ENCODE measurements at places on chromosomes 11 and 22.

- no peak for DNase-seq
Measured at GRCh38 chr11:9203691-9204311, 61.3 kb downstream of the DENND5A start.

- DNase-seq: peak; percentile 52
Measured at GRCh38 chr22:32788904-32789624, 12.4 kb upstream of the TIMP3 start.

GRCh38 chr11:94768602-94769541 lies 716 bp downstream of the AMOTL1 start:
- DNase-seq: no peak

- DNase-seq: peak; percentile 53
Measured at GRCh38 chr11:95154514-95154913, 64.9 kb downstream of the ENDOD1 start.

DNA sequence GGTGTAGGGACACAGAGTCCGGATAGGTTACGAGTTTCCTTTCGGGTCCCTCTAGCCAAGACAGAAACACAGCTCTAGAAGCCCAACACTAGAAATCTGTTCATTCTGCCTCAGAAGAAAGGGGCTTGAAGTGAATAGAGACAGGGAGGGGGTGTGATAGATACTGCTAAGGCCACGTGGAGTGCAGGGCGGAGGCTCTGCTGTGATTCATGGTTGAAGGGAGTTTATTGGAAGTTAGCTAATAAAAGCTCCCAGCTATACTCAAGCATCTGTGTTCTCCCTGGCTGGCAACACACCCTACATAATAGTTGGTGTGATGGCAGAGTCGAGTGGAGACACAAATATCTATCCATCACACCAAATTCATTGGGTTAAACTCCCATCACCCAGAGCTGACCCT lies 337.4 kb downstream of the CADM1 start:
- DNase-seq: no peak

GRCh38 chr11:43316451-43316850 lies 4.7 kb downstream of the API5 start:
- no peak for DNase-seq

DNA sequence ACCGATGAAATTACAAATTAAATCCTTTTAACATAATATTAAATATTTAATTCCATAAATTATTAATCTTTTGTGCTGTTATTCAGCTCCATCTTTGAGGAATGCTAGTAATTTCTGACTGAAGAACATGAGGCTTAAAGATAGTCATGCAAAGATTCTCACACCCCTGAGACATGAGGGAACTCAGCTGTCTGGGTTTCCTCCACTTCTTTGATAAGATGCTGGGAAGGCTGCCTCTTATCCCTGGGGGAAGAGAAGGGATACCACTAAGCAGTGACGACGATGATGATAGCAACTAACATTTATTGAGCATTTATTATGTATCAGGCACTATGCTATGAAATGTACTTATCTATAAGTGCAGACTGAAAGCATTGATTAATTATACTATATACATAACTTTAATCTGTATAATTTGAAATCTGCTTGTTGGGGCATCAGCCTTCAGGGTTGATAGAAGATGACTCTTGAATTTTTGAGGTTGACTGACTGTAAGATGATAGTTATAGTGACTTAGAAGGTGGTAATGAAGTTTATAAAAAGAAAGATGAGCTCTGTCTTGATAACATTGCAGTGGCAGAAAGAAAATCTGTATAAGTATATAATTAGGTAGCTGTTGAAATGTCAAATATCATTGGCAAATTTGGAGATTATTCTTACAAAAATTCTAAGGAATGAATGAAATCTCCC lies 78.4 kb downstream of the SIK2 start:
- DNase-seq: no peak

- no peak for DNase-seq
Measured at GRCh38 chr11:45885274-45885920, at the start of gene MAPK8IP1. Gene MAPK8IP1 (plus strand): TSS chr11:45885651. CDS start chr11:45885821, 170 bp downstream.

GRCh38 chr22:33240888-33241475 lies 182.8 kb upstream of the SYN3 start:
- DNase-seq: no peak

GRCh38 chr11:64058494-64058893 lies 22.8 kb downstream of the FLRT1 start:
- no peak for DNase-seq

GRCh38 chr22:31122196-31122531 lies 602 bp upstream of the INPP5J start:
- no peak for DNase-seq

- no peak for DNase-seq
Measured at GRCh38 chr22:32572741-32573500, 98.3 kb downstream of the FBXO7 start.

DNA sequence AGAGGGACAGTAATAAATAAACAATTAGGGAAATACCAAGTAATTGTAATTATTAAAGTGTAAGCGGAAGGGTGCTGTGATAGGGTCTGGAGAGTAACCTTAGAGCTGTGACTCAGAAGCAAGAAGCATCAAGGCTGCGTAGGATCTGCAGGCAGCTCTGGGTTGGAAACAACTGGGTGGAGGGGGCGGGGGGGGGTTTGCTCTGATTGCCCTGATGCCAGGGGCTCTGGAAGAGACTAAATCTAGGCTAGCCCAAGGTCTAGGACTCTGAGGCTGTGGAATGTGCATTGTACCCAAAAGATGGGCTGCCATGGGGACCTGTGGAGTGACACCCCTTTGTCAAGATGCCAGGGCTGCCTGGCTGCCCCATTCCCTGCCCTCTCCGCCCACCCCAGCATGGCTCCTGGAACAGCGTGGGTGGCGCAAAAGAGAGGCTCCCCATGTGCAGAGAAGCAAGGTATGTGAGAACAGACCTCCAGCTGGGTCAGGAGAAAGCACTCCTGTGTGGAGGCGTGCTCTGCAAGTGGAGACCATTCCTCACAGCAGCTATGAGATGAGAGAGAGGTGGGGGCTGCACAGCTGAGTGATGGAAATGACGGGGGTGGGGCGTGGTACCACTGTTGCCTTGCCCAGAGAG lies 101.1 kb upstream of the CRYBB3 start:
- DNase-seq: no peak

- DNase-seq: peak; percentile 55
Measured at GRCh38 chr11:103618528-103618927, 417.9 kb upstream of the DDI1 start.

DNA sequence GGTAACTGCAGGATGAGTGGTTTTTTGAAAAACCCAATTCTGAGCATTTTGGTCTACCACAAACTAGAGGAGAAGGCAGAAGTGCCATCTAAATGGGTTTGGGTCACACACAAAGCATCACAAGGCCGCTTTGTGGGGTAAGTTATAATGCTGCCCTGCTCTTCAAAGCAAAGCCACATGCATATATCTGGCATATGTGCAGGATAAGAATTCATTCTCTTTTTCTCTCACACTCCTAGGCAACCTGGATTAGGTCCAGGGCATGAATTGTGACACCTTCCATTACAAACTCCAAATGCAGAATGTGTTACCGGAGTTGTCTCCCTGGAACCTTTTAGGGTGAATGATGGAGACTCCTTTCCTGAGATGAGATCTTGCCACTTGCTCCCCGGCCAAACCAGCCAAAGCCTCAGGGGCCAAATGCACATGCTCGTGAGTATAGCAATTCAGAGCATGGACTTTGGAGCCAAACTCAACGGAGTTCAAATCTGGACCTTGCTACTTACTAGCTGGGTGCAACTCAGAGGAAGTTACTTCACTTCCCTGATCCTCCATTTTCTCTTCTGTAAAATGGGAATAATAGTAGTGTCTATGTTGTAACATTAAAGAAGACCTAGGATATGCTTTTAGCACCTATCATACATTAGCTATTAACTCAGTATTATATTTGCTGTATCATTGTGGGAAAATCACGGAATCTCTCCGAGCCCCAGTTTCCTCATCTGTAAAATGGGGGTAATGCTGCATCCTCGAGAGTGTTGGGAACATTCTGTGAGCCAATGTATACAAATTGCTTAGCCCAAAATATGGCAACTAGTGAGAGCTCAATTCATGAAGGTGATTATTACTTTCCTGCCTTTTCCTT lies 96.6 kb downstream of the COMMD9 start:
- no peak for DNase-seq

- DNase-seq: no peak
Measured at GRCh38 chr11:123547180-123547579, 107.2 kb downstream of the SCN3B start.

DNA sequence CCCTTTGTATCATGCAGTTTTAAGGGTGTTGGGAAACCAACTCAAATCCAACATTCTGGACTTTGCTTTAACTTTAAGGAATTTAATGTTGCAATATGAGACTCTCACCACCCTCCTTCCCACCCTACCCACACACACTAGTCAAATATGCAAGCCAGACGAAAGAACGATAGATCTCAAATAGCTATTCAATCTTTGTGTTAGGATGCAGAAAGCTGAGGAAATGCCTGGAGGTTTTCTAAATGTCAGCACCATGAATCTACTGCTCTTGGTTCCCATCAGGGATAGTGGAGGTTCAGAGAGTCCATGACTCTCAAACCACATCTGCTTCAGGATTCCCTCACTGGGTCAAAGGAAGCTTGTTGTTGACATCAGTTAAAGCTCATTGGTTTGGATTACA lies 33.7 kb downstream of the EXPH5 start:
- peak; percentile 96 for DNase-seq

- no peak for DNase-seq
Measured at GRCh38 chr11:61290905-61291690, 4.0 kb downstream of the VWCE start.

DNA sequence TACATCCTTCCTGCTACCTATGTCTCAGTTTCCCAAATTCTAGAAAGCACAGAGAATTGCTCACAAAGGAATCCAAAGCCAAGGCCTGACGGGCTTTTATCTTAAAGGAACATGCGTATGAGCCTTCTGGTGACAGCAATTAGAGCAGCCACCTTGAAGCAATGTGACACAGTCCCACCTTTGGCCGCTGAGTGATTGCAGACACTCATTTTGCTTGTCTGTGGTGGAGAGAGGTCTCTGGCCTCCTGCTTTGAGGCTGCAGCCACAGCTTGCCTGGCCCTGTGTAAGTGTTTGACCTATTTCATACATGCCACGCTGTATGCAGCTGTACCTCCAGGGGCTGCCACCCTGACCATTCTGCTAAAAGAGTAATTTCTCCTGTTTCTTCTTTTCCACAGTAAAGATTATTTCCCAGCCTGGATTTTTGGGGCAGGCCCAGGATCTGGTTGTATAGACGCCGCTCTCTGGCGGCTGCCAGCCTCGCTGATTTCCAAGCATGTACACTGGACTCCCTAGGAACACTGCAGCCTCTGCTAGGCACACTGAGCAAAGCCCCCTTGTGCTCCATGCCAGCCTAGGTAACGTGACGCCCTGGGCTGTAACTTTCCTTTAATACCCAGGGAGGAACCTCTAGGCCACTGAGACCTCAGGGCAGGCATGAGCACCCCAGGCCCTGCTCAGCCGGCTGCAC lies 1.1 kb upstream of the TMA7B start:
- DNase-seq: no peak

DNA sequence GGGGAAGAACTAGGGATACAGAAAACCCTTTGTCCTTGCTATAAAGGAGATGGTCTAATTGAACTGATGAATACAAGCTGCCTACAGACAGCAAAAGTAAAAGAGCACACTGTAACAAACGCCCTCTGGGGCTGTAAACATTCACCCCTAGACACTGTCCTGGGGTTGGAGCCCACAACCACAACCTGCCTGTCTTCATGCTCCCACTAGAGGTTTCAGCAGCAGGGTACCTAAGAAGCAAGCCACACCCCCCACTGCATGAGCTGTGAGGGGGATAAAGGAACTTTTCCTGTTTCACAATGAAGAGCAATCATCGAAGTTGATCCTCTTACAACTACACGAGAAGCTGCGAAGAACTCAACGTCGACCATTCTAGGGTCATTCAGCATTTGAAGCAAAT lies 90.5 kb upstream of the LUZP2 start:
- no peak for DNase-seq

DNA sequence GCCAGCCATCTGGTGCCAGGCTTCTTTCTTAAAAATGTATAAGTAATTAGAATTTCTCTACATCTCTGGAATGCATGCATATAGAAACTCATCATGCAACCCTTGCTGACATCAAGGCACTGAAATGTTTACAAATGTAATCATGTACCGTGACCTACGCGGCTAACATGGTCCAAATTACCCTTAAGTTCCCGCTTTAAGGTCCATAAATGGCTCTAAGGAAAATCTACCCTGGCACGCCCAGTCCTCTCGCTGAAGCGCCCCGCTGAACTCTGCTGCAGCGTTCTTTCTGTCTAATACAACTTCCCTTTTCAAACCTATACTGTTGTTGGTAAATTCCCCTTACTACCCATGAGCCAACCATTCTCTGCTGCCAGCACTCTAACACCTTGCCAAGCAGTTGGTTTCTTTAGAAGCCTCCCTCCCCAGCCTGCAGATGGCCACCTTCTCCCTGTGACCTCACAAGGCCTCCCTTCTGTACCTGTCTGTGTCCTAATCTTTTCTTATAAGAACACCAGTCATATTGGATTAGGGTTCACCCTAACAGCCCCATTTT lies 13.5 kb upstream of the HMOX1 start:
- DNase-seq: no peak

DNA sequence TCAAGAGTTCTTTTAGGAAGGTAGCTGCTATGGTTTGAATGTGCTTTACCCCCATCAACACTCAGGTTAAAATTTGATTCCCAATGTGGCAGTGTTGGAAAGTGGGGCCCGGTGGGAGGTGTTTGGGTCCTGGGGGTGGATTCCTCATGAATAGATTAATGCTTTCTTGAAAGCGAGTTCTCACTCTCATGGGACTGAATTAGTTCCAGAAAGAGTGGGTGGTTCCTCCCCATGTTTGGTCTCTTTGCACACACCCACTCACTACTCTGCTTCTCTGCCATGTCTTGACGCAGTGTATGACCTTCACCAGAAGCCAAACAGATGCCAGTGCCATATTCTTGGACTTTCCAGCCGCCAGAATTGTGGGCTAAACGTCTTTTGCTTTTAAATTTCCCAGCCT lies 394.4 kb downstream of the OPCML start:
- no peak for DNase-seq

DNA sequence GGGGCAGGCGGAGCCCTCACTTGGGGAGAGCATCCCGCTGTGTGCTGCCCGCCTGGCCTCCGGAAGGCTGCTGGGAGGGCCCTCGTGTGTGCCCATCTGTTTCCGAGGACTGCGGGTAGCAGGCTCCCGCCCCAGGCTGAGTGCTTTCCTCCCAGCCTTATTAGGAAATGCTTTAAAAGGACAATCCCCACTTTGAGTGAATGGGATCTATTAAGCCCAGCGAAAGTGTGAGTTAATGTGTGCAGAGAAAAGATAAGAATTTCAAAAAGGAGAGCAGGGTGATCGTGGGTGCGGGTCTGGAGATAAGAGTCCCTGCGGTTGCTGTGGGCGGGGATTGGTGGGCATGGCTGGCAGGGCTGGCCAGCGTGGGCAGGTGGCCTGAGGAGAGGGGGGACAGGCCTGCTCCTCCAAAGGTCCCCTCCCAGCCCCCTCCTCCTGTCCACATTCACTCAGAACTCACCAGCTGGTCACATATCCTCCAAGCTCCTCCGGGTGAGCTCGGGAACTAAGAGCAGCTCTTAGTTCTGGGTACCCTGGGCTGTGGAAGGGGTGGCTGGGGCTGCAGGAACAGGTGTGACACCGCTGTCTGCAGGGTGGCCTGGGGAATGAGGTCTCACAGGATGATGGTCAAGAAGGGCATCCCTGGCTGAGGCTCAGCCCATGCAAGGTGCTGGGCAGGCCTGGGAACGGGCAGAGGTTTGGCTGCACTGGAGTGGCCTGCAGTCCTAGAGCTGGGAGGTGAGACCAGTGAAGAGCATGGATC lies 1260.3 kb downstream of the BRD1 start:
- no peak for DNase-seq
